Ecto neural progenitor cell (in vitro differentiated cells): ENCODE measurements at places on chromosomes 6 and 20.
A peak's percentile ranks its signal among the peaks of the same experiment; 100 is the strongest.

DNA sequence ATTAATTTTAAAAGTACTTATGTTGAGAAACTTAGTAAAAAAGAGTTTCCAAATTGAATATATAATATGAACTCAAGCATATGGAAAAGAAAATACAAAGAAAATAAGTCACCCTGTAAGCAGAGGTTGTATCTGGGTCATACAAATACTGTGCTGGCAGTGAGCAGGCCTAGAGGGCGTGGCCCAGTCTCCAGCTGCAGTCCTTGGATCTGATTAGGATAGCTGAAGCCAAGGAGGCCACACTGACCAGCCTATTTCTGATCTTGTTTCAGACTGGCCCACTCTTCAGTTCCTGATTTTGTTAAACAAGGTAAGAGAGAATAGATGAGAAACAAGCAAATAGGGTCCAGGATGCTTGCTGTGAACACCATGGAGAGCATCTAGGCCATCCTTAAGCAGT lies 228.8 kb downstream of the EPM2A start:
- no peak for DNase-seq

- DNase-seq = no peak
These were observed 3.0 kb upstream of the GCM1 start for GRCh38 chr6:53151676-53152075.

DNA sequence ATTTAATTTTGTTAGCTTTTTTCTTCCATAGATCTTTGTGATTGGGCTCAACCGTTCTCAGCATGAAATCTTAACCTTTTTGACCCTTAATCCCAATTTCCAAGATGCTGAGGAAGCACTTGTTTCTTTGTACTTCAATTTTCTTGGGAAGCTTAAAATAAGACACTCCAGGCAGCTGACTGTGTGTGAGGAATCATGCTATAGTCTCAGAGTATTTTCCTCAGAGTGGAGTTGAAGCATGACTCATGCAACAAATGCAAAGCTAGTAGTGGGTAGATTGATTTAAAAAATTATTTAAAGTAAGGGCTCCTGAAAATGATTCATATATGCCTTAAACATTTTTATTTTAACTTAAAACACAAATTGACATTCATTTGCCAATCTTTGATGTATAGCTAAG lies 168.7 kb downstream of the BTBD3 start:
- no peak for DNase-seq

DNA sequence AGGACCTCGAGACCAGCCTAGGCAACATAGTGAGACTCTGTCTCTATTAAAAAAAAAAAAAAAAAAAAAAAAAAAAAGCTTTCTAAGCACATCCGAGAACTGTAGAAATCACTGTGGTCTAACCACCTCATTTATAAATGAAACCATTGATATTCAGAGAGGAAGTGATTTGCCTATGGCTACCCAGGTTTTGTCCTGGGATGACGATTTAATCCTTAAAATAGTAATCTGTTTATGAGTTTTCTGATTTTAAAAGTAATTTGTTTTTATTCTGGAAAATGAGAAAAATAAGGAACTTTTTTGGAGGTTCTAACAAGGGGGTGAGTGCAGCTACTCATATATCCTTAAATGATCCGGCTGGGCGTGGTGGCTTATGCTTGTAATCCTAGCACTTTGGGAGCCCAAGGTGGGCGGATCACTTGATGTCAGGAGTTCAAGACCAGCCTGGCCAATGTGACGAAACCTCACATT lies 6.5 kb upstream of the BTN3A2 start:
- DNase-seq = no peak

GRCh38 chr6:144439016-144439415 lies 153.9 kb downstream of the UTRN start:
- DNase-seq = no peak

- no peak for DNase-seq
These were observed 28.4 kb upstream of the ANKRD60 start for GRCh38 chr20:58256842-58257241.

DNA sequence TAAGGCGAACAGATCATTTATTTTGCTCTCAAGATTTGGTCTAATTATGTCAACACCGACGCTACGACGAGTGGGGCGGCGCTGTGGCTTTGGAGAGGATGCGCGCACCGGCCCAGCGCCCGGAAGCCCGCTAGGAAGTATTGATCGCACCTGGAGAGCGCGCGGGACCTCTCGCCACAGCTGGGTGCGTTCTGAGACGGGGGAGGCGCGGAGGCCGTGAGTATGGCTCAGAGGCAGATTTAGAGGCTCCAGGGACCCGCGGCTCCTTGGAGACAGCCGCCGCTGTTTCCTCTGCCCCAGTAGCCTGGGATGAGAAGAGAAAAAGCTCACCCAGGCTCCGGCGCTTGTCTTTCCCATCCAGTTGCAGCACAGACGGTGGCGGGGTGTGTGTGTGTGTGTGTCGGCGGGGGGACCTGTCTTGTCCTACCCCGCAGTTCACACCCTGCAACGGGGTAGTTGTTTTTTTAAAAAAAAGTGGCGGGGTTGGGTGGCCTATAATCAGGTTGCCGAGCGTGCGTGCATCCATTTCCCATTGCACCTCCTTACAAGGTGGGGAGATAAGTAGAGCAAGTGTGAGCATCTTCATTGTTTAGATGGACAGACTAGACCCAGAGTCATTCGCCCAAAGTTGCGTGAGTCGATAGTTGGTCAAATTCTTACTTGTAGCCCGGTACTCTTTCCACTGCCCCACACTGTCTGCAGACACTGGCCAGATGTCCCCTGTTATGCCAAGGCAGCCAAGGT lies 11.2 kb downstream of the TFAP2D start:
- peak; percentile 56 for DNase-seq

- no peak for DNase-seq
These were observed 3.9 kb downstream of the SSR1 start for GRCh38 chr6:7309050-7309449.

DNA sequence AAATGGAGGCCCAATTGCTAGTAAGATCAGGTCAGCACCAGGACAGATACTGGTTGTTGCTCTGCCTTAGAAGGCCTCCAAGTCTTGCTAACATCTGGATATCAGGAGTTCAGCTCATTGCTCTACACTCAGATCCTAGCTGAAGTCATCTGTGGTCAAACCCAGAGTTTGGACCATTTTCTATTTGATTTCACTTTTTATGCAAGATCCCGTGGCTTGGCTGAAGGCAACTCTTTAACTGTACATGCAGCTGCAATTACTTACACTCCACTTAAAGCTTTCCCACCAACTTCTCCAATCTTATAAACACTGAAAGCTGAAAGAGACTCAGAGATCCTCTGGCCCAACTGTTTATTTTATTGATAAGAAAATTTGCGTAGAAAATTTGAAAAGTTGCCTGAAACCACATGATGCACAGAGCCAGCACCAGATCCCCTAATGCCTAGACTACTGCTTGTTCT lies 2.7 kb downstream of the SLC17A2 start:
- DNase-seq = no peak

- DNase-seq = no peak
These were observed 4.6 kb downstream of the TFEB start for GRCh38 chr6:41730531-41731436.

GRCh38 chr20:7940341-7940740 lies at the start of gene HAO1:
HAO1 (minus strand) TSS chr20:7940458; CDS start chr20:7940422, 36 bp downstream.
- DNase-seq = no peak

- no peak for DNase-seq
These were observed 42.4 kb upstream of the SCAF8 start for GRCh38 chr6:154690857-154691256.

GRCh38 chr6:88135578-88136114 lies 30.5 kb downstream of the CNR1 start:
- DNase-seq = no peak

- no peak for DNase-seq
These were observed 55.7 kb downstream of the PCSK2 start for GRCh38 chr20:17282501-17282900.

DNA sequence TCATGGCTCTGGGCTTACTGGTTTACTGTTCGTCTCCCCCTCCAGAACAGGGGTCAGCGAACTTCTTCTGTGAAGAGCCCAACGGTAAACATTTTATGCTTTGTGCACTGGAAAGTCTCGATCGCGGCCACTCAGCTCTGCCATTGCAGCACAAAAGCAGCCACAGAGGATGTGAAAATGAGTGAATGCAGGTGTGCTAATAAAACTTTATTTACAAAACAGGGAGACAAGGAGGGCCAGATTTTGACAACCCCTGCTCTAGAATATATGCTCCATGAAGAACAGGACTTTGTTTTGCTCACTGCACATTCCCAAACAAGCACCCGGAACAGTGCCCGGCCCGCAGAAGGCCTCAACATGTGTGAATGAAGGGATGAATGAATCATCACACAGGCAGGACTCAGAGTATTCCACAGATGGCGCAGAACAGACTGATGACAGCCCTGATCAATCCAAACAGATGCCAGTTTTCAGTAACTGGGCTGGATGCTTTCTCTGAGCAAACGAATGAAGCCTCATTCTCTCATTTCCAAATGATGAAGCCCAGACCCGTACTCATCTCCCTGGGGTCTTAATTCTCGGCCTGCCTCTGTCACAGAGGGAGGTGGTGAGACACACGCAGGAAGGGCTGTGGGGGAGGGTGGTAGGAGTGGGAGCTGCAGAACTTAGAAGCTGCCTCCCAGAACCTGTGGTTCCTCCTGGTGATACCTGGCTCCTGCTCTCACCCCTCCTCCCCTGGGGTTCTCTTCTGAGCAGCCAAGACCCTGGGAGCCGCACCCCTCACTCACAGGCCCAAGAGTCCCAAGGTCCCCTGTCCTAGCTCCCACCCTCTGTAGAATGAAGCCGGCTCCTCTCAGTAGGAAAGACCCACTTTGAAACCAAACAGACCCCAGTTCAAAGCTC lies 196.4 kb downstream of the PREX1 start:
- DNase-seq = no peak

DNA sequence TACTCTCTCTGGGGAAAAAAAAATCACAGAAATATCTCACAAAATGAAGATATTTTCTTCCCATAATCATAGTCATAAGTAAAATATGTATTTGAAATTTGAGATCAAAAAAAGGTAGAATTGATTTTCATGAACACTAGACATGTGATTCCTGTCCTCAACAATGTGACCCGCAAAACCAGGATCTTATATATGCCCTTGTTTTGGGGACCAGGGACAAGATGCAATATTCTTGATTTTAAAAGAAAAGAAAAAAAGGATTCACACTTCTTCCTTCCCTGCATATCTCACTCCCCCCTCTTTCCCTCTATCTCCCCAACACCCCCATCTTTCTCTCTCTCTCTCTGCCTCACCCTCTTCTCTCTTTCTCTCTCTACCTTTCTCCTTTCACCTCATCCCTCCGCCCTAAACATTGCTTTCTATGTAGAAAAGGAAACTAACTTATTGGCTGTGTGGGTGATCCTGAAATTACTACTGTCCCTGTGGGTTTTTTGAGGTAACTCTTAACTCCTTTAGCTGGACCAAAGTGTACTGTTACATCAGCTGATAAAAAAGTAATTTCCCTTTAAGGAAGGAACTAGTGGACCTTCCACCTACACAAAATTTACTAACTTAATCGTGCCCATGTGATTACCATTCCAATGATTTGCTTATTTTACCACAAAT lies 85.6 kb downstream of the AIG1 start:
- DNase-seq = no peak

GRCh38 chr6:145953200-145953599 lies 11.0 kb downstream of the SHPRH start:
- DNase-seq = no peak

DNA sequence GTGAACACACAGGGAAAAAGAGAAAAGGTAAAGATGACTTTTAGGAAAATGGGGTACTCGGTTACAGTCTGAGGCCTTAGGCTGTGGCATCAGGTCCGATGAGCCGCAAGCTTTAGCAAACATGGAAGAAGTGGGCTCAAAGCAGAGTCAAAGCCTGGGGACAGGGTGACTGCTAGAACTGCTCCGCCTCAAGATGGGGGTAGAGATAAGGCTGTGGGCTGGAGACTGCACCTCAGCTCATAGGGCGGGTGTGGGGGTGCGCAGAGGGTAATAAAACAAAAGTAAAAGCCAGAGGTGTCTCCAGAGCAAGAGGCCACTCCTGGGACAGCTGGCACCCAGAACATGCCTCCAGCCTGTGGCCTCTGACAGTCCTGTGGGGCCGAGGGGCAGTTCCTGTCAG lies 21.3 kb upstream of the SYNDIG1 start:
- no peak for DNase-seq

GRCh38 chr6:166824146-166824879 lies 132.0 kb downstream of the RNASET2 start:
- no peak for DNase-seq

DNA sequence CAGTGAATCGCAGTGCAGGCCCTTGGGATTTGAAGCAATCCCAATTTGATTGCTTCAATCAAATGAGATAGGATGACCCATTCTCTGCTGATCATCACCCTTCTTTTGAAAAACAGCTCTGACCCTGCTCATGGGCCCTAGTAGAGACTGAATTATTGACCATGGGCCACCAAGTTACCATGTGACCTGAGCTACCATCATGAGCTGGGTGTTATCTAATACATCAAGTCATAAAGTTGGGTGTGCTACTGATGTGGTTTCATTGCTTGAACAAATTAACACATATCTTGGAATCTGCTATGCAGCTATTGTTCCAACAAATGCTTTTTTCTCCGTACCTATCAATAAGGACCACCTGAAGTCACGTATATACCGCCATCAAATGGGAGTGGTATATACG lies 54.8 kb upstream of the CNKSR3 start:
- DNase-seq = no peak

GRCh38 chr6:116514111-116514510 lies 2.7 kb downstream of the CALHM5 start:
- DNase-seq = no peak

- no peak for DNase-seq
These were observed 41.1 kb downstream of the VEGFA start for GRCh38 chr6:43810965-43811732.

- no peak for DNase-seq
These were observed 145.6 kb downstream of the PDSS2 start for GRCh38 chr6:107313776-107314175.

- DNase-seq = no peak
These were observed 272.0 kb upstream of the SOX4 start for GRCh38 chr6:21321531-21321930.

- no peak for DNase-seq
These were observed 27.3 kb upstream of the VSTM2L start for GRCh38 chr20:37875460-37876175.

- peak; percentile 54 for DNase-seq
These were observed 1.9 kb downstream of the EDN1 start for GRCh38 chr6:12291839-12292604.

- no peak for DNase-seq
These were observed 341.4 kb downstream of the PLCB1 start for GRCh38 chr20:8473459-8473858.

GRCh38 chr6:80550281-80550680 lies 443.8 kb downstream of the BCKDHB start:
- DNase-seq = no peak

DNA sequence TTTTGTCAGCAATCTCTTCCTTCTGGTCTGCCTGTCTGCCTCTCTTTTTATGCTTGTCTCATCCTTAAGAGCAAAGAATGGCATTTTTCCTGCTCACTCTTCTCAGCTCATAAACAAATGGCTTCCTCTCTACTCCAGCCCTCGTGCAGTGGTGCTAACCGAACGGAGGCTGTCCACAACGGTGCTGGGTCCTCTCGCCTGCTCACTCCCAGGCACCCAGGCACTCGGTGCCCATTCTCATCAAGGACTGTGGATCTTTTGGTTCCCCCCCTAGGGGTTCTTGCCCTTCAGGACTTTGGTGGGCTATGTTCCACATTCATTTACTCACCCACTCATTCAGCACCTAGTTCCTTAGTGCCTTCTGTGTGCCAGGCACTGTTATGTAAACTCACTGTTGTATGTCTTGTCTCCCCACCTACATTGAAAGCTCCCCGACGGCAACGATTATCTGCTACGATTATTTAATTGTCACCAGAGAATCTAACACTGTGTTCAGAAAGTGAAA lies 113.9 kb downstream of the FYN start:
- DNase-seq = no peak

GRCh38 chr20:2386516-2387179 lies 5.9 kb downstream of the TGM6 start:
- no peak for DNase-seq
